ENCODE measurements at places on chromosomes 3 and 15.

DNA sequence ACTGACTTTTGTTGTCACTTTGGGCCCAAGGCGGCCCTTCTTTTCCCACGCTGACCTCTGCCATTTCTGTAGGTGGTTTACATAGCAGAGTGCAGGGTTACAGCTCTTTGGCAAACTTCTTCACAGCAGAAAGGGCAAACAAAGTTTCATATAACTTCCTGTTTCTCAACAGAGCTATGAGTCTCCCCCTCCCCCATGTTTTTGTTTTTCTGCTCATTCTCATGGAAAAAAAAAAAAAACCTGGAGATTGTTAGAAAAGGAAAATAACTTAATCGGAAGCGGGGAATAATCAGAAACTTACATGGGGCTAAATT is 342.0 kb upstream of the NR2F2 start:
- DNase-seq, result no peak

GRCh38 chr15:100500226-100500990 is 28.3 kb downstream of the CERS3 start:
- DNase-seq, result no peak

DNA sequence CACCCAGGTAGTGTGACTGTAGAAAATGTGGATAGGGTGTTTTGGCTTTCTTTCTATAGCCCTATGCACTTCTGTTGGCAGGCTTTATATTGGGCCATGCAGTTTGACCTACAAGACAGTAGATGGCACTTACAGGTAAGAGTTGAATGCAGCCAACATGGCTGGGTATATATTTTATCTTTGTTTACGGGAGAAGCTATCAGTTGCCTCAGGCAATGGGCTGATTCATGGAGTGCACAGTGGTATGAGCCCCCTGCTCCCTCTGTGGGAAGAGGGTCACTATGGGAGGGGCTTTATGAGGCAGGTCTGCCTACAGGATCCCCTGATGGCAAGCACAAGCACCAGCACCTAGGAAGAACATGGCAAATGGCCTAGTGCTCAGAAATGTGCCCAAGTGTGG is 301.2 kb upstream of the CDIN1 start:
- DNase-seq, result peak; percentile 7

- no peak for DNase-seq
Measured at GRCh38 chr15:75232826-75233503, 25.2 kb upstream of the GOLGA6C start.

GRCh38 chr15:69119001-69119400 is 41.4 kb upstream of the GLCE start:
- no peak for DNase-seq

DNA sequence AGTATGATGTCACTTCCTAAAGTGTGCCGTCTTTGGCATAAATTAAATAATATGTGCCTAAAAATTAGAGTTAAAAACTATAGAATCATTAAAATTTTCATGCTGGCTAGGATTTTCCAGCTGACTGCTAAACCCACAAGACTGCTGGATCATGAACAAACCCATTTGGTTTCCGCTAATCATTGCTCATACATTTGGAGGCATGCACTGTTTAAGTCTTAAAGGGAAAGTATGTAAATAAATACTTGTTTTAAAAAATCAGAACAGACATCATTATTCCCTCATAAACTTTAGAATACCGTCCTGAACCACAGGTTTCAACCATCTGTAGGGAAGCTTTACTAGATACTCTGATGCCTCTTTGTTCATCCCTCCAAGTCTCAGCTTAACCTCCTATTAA is 26.5 kb downstream of the ATP6V1A start:
- no peak for DNase-seq
